ENCODE measurements at places on chromosomes 16 and 17.

DNA sequence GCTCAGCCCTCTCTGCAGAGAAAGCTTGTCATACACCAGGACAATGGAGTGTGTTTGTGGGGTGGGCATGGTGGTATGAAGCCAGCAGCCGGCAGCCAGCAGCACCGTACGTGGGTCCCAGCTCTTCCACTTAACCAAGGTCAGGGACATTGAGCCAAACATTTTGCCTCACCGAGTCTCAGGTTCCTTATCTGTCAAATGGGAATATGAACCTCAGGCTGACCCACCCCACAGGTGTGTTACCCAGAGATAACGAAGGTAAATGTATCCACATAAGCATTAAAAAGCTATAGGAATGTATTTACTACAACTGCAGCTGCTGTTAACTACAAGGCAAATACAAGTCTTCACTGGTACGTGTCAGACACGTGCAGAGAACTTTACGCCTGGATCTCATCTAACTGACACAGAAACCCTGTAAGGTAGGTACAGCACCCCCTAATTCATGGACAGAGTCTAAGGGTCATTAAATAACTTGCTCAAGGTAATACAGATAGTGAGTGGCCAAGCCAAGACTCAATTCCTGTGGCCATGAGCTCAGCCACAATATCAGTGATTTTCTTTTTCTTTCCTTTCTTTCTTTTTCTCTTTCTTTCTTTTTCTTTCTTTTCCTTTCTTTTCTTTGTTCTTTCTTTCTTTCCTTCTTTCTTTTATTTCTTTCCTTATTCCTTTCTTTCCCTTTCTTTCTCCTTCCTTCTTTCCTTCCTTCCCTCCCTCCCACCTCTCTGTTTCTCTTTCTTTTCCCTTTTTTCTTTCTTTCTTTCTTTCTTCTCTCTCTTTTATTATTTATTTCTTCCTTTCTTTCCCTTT, 990 bp downstream of the SLC5A11 start:
- no peak for DNase-seq

- no peak for DNase-seq
These were observed 77.7 kb downstream of the SREBF1 start for GRCh38 chr17:17758941-17759563.

DNA sequence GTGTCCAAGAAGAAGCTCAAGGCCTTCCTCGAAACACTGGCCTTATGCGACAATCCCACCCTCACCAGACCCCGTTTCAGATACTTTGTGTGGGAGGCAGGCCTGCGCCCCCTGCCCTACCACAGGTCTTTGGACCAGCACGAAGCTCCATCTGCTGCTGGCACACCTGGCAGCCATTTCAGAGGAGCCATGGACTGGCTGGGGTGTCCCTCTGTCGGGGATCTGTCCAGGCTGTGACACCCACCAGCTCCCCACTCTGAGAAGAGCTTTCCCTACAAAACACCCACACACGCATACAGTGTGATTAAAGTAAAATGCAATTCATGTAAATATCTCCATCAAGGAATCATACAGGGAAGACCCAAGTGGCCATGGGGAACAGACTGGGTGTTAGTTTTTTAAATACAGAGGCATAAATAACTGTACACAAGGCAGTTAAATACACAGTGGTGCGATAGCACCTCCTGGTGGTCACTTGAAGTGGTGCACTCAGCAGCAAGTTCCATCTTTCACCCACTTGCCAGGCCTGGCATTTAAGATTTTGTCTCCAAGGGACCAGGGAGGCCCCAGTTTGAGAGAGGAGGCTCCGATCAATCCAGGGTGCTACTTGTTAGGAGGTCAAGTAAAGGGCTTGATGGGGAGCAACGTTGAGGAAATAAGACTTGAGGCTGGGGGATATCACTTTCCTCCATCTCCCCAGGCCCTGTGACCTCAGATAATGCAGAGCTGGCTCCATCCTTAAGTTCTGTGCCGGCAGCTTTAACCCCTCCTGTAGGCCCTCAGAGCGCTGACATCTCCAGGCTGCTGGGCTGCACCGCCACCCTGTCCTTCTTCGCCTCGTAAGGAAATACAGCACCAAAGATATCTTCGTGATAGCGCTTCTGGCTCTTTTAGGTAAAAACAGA, 43.6 kb downstream of the NOS2 start:
- peak; percentile 38 for DNase-seq

- DNase-seq = no peak
These were observed 3.5 kb downstream of the LIMD2 start for GRCh38 chr17:63696381-63696961.

DNA sequence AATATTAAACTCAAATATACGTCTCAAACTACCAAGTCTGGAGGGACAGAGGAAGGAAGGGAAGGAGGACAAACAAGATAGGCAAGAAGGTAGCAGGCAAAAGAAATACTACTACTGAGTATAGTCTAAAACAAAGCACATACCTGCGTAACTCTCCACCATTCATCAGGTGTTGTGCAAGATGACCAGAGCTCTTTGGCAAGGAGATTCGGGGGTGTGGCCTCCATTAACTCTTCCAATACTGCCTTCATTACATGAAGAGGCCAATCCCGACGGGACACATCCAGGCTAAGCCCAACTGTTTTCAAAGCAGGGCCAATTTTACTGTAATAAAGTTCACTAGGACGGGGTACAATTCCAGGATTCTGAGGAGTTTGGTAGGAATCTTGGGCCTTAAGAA, 38.2 kb upstream of the ARL6IP1 start:
- DNase-seq = no peak

- DNase-seq = no peak
These were observed 47.9 kb downstream of the SETD6 start for GRCh38 chr16:58563235-58563634.

GRCh38 chr16:8905168-8905762, 23.1 kb downstream of the LITAFD start:
- DNase-seq = no peak

All from stimulated activated CD8-positive, alpha-beta memory T cell treated with anti-CD3 and anti-CD28 coated beads, Interleukin-4, amount 100 ng/mL, for 24 hours (primary cell).